ENCODE measurements at places on chromosomes 7 and 10.
A peak's percentile ranks its signal among the peaks of the same experiment; 100 is the strongest.

DNA sequence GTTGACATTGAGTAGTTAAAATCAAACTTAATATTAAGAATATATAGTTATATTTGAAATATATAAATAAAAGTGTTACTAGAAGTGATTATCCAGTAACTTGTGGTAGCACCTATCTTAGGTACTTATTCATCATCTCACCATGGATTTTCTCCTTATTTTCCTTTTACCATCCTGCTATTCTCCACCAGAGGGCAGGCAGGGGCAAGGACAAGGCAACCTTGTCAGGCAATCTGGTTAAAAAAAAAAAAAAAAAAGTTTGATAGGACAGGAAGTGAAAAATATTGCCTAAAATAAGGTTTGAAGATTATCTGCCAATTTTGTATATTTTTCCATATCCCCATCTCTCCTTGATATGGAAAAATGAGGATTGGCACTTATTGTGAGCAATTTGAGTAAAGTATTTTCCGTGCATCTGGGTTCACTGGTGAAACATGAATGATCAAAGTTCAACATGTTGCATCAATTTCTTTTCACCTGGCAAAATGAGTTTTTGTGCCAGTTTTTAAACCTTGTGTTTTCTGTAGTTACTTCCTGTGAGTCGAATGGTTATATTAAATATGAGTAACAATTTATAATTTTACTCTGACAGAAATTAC, 256.7 kb downstream of the AGMO start:
- DNase-seq, result peak; percentile 57

- peak; percentile 96 for DNase-seq
Observed at GRCh38 chr7:132145466-132145865, 430.8 kb downstream of the PLXNA4 start.

GRCh38 chr7:36021917-36022550, 131.0 kb upstream of the EEPD1 start:
- DNase-seq, result no peak

DNA sequence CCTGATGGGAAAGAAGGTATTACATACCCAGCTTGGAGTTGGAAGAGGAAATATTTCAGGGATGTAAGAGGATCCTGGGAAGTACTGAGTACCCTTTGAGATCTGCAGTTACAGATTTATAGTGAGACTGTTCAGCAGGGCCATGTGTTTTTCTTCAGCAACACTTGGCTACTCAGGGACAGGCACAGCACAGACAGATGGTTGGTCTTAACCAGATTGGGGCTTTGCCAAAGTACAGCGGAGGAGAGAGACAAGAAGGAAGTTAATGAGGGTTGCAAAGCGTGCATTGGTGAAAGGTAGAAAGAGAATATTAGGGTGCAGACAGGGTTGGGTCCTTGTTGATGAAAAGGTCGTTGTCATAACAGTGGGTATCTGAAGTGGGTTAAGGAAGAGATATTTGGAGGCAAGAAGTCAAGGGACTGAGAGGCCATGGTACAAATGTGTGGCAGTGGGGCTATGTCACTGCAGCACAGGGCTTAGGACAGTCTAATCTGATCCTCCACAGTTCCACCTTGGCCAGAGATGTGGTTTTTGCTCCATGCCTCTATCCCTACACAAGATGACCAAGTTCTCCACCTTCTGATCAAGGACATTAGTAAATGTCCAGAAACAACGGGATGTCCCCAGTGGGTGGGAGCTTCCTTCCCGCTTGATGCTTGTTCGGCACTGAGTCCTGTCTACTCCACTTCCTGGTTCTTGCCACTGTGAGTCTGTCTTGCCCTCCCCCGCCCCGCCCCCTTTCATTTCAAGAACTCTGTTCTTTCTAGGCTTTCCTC, 18.9 kb upstream of the DNAJC1 start:
- no peak for DNase-seq

DNA sequence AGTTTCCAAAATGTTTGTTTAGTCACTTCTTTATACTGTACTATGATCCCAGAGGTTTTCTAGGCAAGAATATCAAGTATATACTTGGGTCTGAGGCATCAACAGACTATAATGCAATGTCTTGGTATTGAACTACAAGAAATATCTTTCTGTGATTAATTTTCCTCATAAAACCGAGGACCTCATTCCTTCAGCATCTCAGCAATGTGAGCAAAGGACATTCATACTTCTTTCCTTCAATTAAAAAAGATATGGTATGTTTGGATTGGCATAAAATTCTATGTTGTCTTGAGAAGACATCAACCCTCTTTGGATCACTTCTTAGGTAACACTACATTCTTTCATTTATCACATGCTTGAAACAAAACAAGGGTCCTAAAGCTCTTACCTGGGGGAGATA, 524.5 kb downstream of the PHTF2 start:
- DNase-seq, result no peak

DNA sequence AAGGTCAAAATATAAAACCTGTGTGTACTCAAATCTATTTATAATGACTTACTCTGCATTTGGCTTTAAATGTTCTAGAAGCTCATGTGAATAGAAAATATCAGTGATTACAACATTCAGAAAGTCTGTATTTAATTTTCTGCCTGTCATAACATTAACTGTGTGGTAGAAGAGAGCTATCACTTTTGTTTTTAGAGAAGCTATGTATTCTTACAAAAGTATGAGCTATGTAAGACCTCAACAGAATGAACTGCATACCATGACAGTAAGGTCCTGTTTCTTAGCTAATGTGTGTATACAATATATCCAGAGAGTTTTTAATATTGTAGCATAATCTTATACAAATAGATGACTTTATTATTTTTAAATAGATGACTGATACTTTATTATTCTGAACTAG, 61.5 kb downstream of the PTN start:
- DNase-seq, result no peak

GRCh38 chr7:142349670-142350405, 92.0 kb upstream of the PRSS58 start:
- no peak for DNase-seq

GRCh38 chr7:156777364-156778069, 115.5 kb downstream of the LMBR1 start:
- peak; percentile 53 for DNase-seq

- no peak for DNase-seq
Observed at GRCh38 chr10:86372119-86372783, 5.7 kb upstream of the GRID1 start.

DNA sequence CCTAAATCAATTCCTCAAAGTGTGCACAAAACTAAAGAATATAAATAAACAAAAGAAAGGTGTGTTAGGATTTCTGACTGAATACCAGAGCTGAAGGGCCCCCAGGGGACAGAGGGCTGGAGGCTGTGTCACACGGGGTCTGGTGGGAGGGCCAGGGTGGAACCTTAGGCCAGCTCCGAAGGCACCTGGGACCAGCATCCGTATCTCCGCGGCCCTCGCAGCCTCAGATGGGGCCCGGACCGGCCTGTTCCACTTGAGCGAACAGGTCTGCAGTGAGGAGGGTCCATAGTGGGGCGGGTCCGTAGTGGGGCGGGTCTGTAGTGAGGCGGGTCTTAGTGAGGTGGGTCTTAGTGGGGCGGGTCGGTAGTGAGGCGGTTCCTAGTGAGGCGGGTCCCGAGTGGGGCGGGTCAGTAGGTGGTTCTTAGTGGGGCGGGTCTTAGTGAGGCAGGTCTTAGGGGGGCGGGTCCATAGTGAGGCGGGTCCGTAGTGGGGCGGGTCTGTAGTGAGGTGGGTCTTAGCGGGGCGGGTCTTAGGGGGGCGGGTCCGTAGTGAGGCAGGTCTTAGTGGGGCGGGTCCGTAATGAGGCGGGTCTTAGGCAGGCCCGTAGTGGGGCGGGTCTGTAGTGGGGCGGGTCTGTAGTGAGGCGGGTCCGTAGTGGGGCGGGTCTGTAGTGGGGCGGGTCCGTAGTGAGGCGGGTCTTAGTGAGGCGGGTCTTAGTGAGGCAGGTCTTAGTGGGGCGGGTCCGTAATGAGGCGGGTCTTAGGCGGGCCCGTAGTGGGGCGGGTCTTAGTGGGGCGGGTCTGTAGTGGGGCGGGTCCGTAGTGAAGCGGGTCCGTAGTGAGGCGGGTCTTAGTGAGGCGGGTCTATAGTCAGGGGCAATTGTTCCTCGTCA, 15.1 kb downstream of the GPR146 start:
- DNase-seq, result no peak
